NCI-H345 (cell line): ENCODE measurements at places on chromosomes 3 and 15.

- no peak for DNase-seq
These were observed 4.7 kb upstream of the ARHGEF3 start for GRCh38 chr3:56806407-56806806.

GRCh38 chr3:16383864-16384263 is 118.9 kb downstream of the OXNAD1 start:
- DNase-seq: no peak

DNA sequence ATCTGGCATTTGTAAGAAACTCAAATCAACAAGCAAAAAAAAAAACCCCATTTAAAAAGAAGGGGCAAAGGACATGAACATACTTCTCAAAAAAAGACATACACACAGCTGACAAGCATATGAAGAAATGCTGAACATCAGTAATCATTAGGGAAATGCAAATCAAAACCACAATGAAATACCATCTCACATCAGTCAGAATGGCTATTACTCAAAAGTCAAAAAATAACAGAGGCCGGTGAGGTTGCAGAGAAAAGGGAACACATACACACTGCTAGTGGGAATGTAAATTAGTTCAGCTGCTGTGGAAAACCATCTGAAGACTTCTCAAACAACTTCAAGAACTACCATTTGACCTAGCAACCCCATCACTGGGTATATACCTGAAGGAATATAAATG is 199.4 kb upstream of the THBS1 start:
- no peak for DNase-seq

- no peak for DNase-seq
These were observed 220.3 kb downstream of the SOX2 start for GRCh38 chr3:181932039-181932438.

DNA sequence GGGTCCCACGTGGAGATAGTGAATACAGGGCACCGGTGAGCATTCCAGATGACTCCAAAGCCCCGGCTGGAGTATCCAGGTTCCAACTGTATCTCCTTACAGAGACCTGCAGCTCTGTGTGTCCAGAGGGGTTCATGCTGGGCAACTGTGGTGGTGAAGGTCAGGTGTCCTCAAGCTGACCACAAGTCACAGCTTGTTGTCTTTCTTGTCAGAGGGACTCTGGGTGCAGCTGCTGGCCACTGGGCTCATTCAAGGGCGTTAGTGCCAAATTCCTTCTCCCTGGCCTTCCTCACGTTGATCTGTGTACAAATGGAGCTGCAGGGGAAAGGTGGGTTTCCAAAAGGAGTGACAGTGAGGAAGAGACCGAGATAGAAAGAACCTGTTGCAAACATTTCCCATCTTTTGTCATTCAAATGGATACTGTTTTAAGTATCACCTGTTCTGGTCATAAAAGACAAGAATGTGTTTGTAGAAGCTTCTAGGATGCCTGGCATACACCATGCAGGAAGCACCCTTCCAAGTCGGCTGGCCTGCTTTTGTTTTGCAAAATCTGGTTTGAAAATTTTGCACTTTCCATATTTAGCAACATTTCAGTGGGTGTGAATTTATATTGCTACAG is 52.5 kb downstream of the CEMIP start:
- DNase-seq: peak; percentile 15

DNA sequence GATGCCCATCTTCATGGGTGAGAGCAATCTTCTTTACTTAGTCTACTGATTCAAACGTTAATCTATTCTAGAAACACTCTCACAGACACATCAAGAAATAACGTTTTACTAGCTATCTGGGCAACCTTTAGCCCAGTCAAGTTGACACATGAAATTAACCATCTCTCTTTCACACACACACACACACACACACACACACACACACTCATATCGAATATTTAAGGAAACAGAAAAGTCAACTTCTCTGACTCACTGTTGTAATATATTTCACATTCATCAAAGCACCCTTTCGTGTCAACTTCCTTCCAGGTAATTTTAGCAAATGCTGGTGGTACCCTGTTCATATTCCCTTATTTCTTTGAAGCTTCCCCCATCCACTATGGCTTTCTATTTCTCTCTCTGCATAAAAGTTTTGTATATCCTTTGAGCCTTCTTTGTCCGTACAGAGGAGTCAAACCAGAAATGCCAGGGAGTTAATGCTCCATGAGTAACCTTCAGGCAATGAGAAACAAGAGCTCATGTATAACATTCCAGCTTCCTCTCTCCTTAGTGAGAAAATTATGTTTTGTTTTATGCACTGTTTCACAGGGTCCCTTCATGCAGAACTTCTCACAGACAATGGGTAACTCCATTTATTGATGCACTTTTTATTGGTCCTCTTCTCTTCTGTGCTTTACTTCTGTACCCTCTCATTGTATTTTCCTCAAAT is 335.5 kb upstream of the CBLB start:
- no peak for DNase-seq

GRCh38 chr3:27208961-27209616 is 160.1 kb downstream of the NEK10 start:
- no peak for DNase-seq

- DNase-seq: no peak
These were observed 303.2 kb downstream of the ZIC1 start for GRCh38 chr3:147712357-147712756.

DNA sequence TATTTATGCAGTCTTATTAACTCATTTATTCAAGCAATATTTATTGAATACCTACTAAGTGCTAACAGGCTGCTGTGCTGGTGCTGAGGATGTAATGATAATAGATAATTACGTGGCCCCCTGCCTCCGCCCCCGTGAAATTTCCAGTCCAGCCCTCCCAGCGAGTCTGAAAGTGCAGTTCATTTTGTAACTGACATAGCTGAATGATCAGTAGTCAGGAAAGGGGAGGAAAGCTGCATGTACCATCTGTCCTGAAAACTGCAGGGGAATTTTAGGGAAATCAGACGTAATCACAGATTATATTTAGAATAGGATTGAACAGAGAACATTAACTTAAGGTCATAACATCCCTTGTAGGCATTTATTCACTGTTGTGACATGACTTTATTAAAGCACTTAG is 736.8 kb downstream of the MCTP2 start:
- no peak for DNase-seq

DNA sequence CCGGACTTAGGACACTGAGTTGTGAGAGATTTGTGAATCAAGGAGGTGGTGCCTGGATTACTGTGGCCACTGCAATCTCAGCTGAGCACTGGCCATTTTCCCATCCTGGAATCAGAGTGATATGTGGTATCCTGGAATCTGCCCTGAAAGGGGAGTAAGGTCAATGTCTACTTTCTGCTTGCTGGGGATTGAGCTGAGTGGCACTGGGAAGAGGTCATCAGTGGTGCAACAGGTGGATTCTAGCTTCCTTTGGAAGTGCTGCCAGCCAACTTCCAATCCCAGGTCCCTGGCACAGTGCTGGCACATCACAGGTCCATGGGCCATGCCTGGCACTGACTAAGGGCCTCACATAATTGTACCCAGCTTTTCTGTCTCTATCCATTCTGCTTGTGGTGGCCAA is 20.6 kb upstream of the TSEN2 start:
- no peak for DNase-seq

DNA sequence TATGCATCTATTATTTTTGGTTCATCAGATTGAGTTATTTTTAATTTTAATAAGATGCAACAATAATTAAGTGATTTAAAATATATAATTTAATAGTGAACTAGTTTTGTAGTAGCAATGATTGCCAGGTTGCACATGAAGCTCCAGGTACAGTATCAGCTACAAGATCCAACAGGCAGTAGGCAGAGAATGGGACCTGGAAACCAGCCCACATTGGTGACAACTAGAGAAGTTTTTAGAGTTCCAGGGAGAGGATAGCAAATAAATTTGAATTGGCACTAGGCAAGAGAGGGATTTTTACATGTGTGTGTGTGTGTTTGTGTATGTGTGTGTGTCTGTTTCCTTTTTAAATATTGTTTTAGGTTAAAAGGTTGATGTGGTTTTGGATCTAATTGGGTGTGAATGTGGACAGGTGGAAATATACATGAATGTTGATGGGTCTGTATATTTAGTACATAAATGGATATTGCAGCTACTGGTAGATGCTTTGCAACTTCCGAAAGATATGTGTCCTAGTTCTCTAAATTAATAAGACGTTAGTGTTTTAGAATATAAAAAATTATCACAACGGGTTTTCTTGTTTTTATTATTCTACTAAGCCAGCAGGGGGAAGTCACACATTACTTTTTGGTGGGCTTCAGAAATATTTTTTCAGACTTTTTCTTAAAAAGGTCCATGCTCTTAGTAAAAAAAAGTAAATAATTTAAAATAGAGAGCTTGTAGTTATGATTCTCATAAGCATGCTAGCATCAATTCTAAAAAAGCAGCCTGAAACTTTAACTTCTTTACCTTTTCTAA is 110.1 kb upstream of the GBE1 start:
- DNase-seq: no peak

DNA sequence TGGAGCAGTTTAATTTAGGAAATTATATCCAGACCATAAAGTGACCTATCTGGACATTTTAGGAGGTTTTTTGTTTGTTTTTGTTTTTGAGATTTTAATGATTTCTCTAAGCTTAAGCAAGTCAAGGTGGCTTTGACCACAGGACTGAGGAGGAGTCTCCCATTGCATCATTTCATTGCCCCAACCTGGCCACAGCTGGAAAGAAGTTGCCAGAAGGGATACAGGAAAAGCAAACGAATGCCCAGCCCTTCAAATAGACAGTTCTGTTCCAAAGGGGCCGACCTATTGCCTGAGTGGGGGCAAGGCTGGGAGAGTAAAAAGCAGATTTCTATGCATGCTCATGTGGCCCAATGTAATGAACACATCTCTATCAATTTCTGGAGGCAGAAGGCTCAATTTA is 12.0 kb upstream of the ONECUT1 start:
- DNase-seq: no peak

DNA sequence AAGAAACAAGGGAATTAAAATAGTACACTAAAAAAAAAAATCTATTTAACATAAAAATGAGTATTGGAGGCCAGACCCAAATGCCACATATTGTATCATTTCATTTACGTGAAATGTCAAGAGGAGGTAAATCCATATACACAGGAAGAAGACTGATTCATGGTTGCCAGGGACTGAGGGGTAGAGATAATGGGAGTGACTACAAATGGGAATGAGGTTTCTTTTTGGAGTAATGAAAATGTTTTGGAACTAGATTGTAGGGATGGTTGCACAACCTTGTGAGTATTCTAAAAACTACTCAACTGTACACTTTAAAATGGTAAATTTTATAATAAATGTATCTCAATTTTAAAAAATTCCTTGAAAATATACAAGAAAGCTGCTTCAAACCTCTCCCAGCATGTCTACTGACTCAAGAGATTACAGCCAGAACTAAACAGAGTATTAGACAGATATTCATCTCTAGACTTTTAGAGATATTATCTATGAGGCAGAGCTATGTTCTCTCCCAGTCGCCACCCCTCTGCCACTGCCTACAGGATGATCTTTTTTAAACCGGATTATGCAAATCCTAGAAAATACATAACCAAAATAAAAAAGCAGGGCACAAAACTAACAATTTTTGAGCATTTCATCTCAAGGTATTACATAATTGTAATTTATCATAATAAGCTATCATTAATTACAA is 6.2 kb downstream of the HLTF start:
- no peak for DNase-seq

DNA sequence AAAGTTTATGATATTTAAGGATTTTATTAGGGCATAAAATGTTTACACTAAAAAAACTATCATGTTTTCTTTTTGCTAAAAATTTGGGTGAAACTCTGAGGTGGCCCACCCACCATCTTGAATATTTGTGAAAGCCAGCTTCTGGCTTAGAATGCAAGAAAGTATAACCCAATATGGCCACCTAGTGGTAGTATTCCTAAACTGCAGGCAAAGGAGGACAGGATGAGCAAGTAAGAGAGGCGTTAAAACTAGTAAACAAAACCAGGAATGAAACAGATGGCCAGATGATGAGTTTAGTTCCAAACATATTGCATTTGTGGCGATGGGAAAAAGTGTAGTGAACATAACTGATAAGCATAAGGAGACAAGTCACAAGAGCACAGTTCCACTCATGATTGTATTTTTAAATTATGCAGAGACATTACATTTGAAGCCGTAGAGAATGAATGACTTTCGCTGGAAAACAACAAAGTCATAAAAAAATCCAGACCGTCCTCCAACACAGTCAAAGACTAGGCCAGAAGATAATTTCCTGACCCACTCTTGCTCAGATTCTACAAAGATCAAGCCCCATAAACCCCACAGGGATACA is 103.3 kb upstream of the PRTG start:
- peak; percentile 61 for DNase-seq

GRCh38 chr15:71811036-71811736 is 832 bp downstream of the NR2E3 start:
- no peak for DNase-seq

DNA sequence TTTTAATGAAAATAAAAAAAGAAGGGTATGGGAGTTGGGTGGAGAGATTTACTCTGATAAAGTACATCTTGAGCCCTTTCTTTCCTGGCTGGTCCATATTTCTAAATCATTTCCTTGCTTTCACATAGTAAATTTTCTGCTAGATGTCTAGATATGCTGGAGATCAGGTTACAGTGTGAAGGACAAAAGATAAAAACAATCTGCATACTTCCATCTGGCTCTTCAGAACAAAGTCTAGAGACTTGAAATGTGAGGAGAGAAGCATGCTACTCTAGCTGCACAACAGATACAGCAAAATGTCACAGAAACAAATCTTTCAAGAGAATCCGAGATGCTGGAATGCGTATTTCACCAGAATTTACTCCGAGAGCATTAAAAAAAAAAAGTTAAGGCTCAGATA is 42.2 kb downstream of the FOXP1 start:
- DNase-seq: no peak

- DNase-seq: no peak
These were observed 187.3 kb upstream of the ATP11B start for GRCh38 chr3:182605882-182606611.

GRCh38 chr3:171835116-171835515 is 8.0 kb upstream of the TMEM212 start:
- no peak for DNase-seq

GRCh38 chr3:127373441-127374085 is 85.7 kb upstream of the PRR20G start:
- DNase-seq: no peak

DNA sequence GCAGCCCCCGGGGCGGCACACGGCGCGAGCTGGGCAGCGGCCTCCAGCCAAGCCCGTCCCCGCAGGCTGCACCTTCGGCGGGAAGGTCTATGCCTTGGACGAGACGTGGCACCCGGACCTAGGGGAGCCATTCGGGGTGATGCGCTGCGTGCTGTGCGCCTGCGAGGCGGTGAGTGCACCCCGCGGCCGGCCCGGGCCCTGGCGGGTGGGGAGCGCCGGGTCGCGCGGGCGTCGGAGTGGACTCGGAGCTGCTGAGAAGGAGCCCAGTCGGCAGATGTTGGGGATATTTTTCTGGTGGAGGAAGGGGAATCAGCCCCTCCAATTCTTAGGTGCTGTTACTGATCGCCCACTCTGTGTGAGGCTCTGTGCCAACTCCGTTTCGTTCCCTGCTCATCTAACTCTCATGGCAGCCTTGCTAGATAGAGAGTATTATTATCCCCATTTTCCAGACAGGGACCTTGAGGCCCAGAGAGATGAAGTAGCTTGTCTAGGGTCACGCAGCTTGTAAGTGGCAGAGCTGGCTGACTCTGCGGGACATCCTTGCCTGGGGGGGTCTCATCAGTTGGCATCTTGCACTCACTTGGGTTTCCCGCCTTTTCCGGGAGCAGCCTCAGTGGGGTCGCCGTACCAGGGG is 890 bp downstream of the CHRD start:
- DNase-seq: no peak
